ENCODE measurements at places on chromosomes 1 and 21.

- DNase-seq, result no peak
These were observed 32.4 kb downstream of the RGS5 start for GRCh38 chr1:163170331-163170730.

- no peak for DNase-seq
These were observed 2.1 kb upstream of the FOXD2 start for GRCh38 chr1:47435506-47436303.

- DNase-seq, result no peak
These were observed 38.3 kb downstream of the OLIG1 start for GRCh38 chr21:33108228-33108627.

- DNase-seq, result no peak
These were observed 411.3 kb downstream of the NPHP4 start for GRCh38 chr1:5580926-5581325.

GRCh38 chr1:53956308-53957168 lies 10.4 kb downstream of the LRRC42 start:
- DNase-seq, result no peak

GRCh38 chr1:104780470-104781078 lies 1030.9 kb downstream of the AMY1C start:
- peak; percentile 26 for DNase-seq

DNA sequence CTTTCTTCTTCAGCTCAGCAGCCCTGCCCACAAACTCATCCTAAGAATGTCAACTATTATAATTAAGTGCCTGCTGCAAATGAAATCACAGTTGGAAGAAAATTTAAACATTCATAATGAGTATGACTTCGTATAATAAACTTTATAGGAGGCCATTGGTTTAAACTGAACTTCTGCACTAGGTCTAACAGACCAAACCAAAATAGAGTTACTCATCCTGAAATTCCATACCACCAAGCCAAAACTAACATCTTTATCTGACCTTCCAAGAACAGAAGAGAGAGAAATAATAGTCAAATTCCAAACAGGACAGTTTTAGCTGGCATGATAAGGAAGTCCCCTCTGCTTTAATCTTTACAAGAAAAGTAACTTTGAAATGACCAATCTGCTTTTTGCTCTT lies 472.4 kb upstream of the PRMT6 start:
- DNase-seq, result no peak

- no peak for DNase-seq
These were observed 66.4 kb upstream of the CASZ1 start for GRCh38 chr1:10862743-10863335.

DNA sequence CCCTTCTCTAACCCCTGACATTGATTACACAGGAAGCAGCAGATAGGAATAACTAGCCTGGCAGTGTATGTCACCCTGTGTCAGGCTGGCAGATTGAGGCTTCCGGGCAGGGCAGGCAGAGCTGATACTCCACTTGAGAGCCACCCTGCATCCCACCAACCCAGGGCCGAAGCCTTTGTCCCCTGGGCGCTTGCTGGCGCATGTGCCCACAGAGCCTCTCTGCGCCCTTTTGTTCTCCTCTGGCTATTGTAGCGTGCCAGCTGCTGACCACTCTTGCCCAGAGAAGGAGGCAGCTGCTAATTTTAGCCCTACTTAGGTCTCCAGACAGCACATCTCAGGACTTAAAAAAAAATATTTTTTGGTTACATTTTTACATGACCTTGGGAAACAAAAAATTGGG lies 304.9 kb downstream of the HHAT start:
- DNase-seq, result no peak

DNA sequence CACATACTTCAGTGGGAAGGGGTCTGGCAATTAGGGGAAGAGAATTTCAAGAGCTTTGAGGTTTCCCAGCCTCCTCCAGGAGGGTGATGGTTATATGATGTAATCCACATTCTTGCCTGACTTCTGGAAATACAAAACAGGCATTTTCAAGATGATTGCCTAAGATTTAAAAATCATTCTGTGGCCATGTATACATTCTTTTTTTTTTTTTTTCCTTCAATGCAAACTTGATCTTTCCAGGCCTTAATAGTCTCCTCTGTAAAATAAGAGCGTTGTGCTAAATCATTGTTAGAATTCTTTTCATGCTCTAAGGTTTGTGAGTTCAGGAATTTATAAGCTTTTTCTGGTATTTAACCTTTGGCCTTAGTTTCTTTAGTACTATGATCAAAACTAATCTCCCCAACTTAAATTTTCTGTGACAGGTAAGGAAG lies 192.3 kb upstream of the HMCN1 start:
- DNase-seq, result no peak

GRCh38 chr1:16318555-16318954 lies 33.7 kb downstream of the FBXO42 start:
- peak; percentile 12 for DNase-seq

GRCh38 chr1:231679109-231679508 lies 52.5 kb downstream of the DISC1 start:
- DNase-seq, result no peak

DNA sequence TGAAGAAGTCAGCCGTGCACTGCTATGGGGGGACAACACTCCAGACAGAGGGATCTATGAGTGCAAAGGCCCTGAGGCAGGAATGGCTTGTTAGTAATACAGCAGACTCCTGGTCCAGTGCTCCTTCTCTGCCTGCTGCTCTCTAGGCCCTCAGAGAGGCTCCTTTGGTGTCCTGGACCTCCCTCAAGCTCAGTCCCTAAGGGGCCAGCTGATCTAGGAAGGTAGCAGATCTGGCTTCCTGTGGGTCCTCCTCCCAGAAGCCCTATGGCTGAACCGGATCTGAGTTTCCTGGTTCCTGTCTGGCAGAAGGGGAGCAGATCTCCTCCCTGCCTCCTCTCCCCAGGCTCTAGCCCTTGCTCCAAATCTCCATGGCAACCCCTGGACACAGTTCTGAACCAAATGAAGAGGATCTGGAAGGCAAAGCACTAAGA lies at the start of gene LDLRAD2:
TSS of gene LDLRAD2 (plus strand) at position 391 of the 431 bp plus-strand sequence. CDS start 187 bp downstream, outside the sequence.
- no peak for DNase-seq

- no peak for DNase-seq
These were observed 20.4 kb upstream of the LBR start for GRCh38 chr1:225448146-225448805.

DNA sequence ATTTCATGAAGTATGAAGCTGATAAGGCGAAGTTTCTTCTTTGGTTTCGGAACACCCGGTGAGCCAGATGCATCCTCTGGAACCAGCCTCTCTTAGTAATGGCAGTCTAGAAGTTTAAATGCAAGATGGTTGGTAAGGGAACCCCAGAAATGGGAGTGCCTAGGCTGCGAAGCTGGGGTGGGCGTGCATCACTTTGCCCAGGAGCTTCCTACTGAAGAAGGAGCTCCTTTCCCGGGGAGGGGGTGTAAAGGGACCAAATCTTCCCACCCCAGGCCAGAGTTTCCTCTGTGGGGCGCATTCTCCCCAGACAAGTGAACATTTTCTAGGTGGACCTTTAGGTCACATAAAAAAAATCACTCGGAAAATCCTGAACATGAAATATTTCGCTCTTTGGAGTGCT lies 4.4 kb downstream of the TFF2 start:
- DNase-seq, result no peak

DNA sequence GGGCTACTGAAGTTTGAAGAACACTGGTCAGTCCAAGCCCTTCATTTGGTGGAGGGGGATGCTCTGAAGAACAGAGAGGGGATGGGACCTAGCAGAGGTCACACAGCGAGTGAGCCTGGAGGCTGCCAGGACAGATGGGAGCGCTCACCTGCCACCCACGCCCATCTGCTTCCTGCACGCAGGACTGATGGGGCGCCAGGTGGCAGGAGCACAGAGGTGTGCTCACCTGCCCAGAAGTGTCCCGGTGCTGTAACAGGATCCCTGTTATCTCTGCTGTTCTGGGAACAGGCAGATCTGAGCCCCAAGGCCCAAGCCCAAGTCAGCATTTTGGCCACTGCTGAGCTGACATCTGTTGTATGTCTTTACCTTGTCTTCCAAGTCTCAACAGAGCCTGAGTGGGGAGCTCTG lies 40.5 kb downstream of the EPHB2 start:
- no peak for DNase-seq

DNA sequence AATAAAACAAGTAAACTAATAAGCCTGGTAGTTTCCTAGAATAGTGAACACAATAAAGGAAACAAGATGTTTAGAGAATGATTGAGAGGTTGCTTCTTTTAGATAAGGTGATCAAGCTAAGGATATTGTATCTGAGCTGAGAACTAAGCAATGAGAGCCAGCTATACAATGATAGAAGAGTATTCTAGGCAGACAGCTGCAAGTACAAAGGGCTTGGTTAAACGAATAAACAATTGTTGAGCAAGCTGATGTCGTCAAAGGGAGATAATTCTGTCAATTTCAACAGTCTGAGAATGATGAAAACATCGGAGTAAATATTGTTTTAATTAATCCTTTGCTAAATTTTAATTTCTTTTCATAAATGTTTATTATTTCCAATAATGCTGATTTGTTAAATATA lies 5.5 kb upstream of the FH start:
- DNase-seq, result no peak

DNA sequence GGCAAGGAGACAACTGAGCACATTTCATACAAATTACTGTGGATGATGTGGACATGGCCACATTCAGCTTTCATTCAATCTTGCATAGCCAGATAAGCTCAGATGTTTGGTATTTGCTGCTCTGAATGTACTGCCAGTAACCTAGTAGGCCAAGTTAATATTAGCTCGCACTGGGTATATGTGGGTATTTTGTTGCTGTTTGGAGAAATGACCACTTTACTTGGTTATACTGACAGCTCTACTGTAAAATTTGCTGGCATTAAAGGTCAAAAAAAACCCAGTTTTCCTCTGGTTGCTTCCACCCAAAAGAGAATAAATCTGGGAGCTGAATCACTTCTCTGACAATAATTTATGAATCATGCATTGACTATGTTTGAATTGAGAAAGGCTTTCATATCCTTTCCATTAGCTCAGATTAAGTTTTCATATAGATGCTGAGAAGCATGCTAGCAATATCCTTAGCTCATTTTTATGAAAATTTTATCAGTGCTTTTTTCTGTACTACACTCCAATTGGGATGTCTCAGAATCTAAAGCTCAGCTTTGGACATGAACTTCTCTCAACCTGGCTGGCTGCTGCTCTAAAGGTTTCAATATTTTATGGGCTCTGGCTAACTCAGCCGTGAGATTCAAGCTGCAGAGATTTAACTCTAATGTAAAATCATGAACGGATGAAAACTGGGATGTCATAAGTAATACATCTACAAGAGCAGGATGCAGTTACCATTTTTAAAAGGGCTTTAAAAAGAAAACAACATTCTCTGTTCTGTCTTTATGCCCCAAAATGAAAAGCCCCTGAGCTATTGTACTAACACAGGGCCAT lies 330.0 kb downstream of the BARHL2 start:
- DNase-seq, result no peak

GRCh38 chr1:72063364-72064044 lies 218.8 kb downstream of the NEGR1 start:
- DNase-seq, result no peak

- DNase-seq, result no peak
These were observed 6.7 kb upstream of the MAN1C1 start for GRCh38 chr1:25609921-25610320.

GRCh38 chr21:45215213-45215612 lies 72.5 kb downstream of the POFUT2 start:
- no peak for DNase-seq

DNA sequence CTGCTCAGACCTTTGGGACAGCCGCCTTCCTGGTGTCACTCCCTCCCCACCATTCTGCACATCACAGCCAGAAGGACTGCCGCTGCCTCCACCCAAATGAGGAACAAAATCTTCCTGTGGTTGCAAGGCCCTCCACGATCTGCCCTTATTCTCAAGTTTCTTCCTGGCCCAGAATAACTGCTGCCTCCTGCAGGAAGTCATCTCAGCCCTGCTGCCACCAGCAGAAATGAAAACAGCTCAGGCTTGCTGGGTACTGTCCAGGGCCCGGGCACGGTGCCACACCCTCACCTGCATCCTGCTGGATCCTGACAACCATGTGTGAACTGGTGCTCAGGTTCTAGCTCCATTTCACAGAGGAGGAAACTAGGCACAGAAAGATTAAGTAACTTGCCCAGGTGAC lies 2.8 kb downstream of the CLDN19 start:
- no peak for DNase-seq

GRCh38 chr1:86502721-86503405 lies 34.1 kb downstream of the CLCA1 start:
- peak; percentile 11 for DNase-seq

DNA sequence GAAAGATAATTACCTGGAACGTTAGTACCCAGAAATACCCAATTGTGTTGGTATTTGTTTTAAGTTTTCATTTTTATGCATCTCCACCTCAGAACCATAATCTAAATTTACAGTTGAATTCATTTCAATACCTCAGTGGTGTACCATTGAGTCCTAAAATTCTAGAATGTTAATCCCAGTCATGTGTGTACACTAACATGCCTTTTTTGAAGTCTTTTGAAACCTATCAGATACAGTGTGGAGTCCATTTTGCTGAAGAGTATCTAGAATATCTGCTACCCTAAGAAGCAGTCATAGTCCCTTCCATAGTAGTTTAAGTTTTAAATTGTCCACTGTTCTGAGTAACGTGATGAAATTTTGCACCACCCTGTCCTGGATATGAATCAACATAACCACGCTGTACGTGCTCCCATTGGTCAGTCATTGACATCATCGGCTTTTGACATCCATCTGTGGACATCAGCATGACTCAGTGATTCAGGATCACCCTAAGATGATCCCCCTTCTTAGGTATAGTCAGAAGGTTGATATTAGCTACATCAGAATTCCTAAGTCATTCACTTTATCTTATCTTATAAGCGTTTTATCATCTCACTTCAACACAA lies 7.5 kb upstream of the ASH1L start:
- DNase-seq, result no peak

- DNase-seq, result no peak
These were observed 38.7 kb downstream of the CFH start for GRCh38 chr1:196690582-196690981.

GRCh38 chr1:32337855-32338636 lies 2.0 kb upstream of the MARCKSL1 start:
- no peak for DNase-seq
